ENCODE measurements at places on chromosomes 16 and 17.
A peak's percentile ranks its signal among the peaks of the same experiment; 100 is the strongest.

DNA sequence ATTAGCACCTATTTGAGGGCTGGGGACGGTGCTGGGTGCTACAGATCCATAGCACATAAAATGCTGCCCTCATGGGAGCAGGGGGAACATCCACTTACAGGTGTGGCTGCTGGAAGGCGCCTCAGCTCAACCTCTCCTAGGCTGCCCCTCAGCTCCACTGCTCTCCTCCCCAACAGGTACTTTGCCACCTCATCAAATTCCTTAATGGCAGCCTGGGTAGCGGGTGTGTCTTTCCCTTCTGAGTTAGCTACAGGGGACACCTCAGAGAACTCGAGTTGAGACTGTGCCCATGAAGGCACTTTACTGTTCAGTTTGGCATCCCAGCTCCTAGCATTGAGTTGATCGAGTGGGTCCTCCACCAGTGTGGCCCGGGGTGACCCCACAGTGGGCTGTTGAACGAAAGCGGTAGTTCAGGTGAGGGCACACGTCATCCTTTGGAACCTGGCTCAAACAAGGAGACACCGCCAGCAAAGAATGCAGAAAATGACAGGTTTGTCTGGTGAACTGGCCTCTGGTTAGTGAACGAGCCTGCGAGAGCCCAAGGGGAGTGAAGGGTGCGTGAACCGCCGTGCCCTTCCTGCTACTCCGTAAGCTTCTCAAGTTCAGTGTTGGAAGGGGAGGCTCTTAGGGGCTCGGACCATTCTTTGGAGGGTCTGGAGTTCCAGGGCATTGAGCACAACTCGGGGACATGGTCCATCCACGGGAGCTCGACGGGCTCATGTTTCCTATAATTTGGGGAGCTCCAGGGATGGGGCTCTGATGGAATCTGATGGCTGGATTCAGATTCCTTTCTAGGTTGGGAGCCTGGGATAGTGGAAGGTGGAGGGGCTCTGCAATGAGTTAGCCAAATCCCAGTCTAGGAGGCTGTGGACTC is 3.5 kb upstream of the CMIP start:
- no peak for DNase-seq

GRCh38 chr17:30401097-30401496 is 22.4 kb downstream of the CPD start:
- DNase-seq = no peak

DNA sequence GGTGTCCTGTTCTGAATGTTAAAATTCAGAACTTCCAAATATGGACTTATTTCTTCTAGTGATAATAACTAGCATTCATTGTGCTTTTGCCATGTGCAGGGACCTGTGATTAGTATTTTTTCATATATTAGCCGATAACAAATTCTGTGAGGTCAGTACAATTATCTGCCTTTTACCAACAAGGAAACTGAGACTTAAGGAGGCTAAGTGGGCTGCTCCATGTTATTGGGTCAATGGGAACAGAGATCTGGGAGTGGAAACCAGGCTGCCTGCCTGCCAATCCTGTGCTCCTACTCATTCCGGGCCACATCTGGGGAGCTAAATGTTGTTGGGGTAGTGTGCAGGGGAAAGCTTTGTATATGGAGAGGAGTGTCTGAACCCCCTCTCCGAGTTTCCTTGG is 3.7 kb downstream of the TMEM106A start:
- no peak for DNase-seq

DNA sequence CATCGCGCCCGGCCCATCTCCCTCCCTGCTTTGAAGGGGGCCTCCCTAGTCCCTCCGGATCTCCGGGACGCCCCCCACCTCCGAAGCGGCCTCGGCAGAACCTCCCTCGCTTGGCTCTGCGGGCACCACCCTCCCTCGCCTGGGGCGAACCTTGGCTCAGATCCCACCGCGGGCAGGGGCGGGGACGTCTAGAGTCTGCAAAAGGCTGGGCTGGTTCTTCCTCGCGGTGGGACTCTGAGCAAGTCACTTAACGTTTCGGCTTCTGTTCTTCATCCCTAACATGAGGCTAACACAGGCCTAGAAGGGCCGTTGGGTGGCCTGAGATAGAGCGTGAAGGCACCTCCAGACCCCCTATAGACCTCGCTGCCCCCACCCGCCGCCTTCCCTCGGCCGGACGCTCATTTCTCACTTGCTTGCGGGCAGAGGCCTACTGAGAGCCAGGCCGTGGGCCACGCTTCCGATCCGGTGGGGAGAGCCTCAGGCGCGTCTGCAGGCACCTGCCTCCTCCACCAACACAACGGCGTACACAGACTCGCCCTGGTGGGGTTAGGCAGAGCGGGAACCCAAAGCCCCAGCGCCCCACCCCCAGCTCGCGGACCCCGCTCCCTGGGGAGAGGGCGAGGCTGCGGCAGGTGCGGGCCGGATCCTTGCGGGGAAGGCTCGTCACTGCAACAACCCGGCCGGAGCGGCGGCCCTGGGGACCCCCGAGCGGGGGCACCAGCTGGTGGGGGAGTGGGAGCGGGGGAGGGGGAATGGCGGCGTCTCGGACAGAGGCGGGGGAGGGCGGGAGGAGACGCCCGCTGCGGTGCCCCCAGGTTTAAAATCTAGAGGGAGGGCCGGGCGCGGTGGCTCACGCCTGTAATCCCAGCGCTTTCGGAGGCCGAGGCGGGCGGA is 5.4 kb downstream of the MYO1C start:
- peak; percentile 64 for DNase-seq

DNA sequence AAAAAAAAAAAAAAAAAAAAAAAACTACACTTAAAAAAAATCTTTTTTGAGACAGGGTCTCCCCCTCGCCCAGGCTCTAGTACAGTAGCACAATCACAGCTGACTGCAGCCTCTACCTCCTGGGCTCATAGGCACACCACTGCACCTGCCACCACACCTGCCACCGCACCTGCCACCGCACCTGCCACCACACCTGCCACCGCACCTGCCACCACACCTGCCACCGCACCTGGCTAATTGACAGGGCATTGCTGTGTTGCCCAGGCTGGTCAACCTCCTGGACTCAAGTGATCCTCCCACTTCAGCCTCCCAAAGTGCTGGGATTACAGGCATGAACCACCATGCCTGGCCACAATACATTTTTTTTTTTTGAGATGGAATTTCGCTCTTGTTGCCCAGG is 17.6 kb upstream of the WDR45B start:
- DNase-seq = no peak

Data from WTC11 (cell line).